ENCODE measurements at places on chromosomes 7 and 10.
A peak's percentile ranks its signal among the peaks of the same experiment; 100 is the strongest.

DNA sequence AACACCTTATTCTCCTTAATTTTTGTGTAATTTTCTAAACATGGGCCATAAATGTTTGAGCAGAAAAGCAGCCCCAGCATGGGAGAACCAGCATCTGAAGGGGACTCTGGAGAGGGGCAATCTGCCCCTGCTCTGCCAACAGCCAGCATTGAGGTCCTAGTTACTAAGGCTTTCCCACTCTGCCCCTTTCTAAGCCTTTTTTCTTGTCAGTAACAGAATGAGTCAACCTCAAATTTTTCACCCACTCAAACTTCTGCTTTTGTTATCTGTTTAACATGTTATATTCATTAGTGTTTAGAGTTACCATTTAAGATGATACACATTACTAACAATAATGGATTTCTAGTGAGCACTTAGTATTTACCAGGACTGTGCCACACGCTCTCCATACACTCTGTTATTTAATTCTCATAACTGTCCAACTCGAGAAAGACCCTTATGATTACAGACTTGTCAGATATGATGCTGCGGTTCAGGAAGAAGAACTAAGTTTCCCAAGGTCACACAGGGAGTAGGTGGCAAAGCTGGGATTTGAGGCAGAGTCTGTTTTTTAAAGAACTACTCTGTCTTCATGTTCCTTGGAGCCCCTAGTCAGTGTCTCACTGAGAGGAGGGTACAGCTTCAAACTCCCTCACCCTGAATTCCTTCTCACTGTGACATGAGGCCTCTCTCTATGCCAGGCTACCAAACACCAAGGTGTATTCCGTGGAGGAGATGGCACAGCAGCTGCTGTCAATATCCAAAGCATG is 19.9 kb upstream of the GPAM start:
- no peak for DNase-seq

GRCh38 chr10:10903620-10904019 is 114.1 kb upstream of the CELF2 start:
- DNase-seq, result no peak

- no peak for DNase-seq
Measured at GRCh38 chr10:78802431-78802830, 266.3 kb upstream of the ZMIZ1 start.

DNA sequence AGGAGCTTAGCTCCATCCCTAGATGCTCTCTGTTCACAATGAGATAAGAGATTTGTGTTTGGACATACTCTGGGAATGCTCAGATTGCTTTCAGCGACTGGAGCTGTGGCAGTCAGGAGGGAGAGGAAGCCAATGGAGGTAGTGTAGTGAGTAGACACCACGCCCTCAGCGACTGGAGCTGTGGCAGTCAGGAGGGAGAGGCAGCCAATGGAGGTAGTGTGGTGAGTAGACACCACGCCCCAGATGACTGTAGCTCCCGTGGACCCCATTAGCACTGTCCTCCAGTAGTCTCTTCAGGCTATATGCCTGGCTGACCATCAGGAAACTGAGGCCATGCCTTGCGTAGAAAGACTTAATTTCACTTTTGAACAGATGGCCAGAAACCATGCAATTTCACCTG is 1033.8 kb downstream of the NRG3 start:
- no peak for DNase-seq

DNA sequence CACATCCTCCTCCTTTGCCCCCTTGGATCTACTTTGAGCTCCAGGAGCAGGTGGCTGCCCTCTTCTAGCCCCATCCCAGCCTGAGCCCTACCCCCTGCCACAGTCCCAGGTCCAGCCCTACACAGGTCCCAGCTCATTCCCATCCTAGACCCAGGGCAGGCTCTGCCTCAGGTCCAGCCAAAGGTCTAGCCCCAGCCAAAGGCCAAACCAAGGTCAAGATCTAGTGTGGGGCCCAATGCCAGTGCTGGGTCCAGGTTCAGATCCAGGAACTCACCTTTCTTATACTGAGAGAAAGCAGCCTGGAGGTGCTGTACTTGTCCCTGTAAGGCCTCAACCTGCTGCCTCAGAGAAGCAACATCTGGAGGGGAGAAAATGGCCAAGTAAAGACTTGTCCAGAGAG is 8.5 kb downstream of the SFTPD start:
- no peak for DNase-seq

DNA sequence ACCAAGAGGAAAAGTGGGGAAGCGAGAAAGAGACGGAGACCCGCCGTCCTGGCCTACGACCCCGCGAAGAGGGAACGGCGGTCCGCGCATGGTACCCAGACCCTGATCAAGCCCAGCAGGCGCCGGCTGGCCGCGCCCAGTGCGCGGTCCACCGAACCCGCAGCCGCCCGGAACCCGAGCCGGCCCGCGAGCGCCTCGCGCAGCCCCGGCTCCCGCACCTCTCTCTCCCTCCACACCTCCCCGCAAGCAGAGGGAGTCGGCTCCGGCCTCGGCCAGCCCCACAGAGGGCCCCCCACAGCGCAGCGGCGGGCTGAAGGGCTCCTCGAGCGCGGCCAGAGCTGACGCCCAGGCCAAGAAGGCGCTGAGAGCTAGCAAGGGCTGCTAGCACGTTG is 164.7 kb downstream of the AGMO start:
- DNase-seq, result no peak

- DNase-seq, result no peak
Measured at GRCh38 chr7:43152696-43153095, 40.2 kb downstream of the HECW1 start.

- no peak for DNase-seq
Measured at GRCh38 chr10:91590904-91591796, 41.7 kb downstream of the PPP1R3C start.

DNA sequence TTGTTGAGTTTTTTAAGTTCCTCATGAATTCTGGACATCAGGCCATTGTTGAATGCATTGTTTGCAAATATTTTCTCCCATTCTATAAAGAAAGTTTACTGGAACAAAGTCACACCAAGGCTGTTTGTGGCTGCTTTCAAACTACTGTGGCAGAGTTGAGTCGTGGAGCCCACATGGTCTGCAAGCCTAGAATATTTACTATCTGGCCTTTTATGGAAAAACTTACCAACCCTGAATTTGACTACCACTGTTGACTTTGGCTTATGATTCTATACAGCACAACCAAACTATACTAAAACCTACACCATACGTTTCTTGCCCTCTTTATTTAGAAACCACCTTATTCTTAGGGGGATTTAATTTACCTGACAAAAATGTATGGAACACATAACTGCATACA is 239.1 kb downstream of the KCNMA1 start:
- no peak for DNase-seq

GRCh38 chr7:79980376-79980775 is 154.3 kb upstream of the GNAI1 start:
- DNase-seq, result no peak

- DNase-seq, result no peak
Measured at GRCh38 chr7:142916508-142916907, 17.0 kb downstream of the TRPV5 start.

DNA sequence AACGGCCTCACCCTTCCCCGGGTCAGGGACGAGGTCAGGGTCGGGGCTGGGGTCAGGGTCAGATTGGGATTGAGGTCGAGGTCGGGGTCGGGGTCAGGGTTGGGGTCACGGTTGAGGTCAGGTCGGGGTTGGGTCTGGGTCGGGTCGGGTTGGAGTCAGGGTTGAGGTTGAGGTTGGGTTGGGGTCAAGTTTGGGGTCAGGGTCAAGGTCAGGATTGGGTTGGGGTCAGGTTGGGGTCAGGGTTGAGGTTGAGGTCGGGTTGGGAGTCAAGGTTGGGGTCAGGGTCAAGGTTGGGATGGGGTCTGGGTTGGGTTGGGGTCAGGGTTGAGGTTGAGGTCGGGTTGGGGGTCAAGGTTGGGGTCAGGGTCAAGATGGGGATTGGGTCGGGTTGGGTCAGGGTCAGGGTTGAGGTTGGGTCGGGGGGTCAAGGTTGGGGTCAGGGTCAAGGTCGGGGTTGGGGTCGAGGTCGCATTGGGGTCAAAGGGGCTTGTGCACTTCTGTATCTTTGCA is 131.4 kb downstream of the VIPR2 start:
- no peak for DNase-seq

DNA sequence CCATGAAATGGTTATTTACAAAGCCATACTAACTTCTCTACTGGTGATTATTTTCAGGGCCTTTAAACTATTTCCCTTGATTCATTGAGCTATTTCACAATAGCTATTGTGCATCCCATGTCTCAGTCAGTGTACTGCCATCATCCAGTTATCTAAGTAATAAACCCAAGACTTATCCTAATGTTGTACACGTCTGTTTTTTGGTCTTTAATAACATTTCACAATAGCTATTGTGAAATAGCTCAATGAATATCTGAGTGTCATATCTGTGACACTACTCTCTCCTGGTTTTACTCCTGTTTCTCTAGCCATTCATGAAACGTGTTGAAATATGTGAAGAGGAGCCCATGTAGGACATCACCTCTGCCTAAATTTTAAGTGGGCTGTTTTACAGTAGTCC is 36.5 kb upstream of the TMEM140 start:
- DNase-seq, result no peak

DNA sequence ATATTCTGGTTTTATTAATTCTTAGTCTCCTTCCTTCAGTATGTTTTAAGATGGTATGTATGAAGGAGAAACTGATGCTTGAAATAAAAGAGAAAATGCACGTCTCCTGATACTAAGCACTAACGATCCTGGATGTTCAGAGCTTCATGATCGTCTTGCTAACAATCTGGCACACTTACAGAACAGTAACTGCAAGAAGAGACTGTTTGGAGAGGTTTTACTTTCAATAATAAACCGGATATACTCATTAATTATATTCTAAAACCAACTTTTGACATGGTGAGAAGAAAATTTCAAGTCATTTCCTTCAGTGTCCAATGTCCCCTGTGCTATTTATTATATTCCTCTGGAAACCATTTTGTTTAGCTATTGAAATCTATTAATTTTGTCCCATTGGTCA is 251.0 kb downstream of the NXPH1 start:
- DNase-seq, result no peak

GRCh38 chr10:60606343-60607080 is 171.8 kb upstream of the CDK1 start:
- no peak for DNase-seq

DNA sequence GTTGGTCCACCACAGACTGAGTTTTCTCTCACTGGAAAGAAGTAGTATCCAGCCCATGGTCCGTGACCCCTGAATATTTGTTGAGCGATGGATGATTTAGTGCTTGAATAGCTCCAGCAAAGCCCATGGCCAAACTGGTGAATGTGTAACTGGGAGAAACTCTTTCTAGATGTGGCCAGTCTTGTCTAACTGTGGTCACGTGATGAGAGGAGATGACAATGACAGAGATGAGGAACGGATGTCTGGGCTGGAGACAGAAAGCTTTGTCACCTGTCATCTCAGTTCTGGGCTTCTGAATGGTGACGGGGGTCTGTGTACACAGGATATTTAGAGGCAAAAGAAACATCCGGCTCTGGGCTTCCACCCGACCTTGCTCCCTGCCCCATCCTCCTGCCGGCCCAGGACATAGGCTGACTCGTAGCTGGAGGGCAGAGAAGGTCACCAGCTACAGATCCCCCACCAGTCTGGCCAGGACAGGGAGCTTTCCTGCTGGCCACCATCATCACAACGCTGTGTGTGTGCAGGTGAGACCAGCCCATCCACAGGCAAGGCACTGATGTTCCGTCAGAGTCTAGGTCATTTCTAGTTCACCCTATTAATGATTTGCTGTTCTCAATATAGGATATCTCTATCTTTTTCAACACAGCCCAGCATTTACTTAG is 152.5 kb upstream of the TNS3 start:
- DNase-seq, result no peak

DNA sequence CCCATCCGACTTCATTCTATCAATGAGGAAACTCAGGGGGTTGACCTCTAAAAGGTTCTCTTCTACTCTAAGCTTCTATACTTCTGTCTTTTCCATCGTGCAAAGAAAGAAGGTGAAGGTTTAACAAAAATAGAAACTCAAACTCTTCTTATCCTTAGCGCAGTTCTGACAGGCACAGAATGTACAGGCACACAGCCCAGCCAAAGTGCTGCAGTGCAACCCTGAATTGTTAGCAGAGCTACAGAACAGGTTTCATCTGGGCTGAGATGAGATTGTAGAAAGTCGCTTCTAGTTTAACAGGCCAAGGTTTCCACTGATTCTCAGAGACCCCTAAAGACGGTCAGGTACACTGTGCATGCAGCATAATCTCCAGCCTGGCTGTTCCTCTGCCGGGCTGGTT is 79.3 kb upstream of the AFAP1L2 start:
- DNase-seq, result no peak

- no peak for DNase-seq
Measured at GRCh38 chr10:510415-510881, 179.0 kb downstream of the DIP2C start.

DNA sequence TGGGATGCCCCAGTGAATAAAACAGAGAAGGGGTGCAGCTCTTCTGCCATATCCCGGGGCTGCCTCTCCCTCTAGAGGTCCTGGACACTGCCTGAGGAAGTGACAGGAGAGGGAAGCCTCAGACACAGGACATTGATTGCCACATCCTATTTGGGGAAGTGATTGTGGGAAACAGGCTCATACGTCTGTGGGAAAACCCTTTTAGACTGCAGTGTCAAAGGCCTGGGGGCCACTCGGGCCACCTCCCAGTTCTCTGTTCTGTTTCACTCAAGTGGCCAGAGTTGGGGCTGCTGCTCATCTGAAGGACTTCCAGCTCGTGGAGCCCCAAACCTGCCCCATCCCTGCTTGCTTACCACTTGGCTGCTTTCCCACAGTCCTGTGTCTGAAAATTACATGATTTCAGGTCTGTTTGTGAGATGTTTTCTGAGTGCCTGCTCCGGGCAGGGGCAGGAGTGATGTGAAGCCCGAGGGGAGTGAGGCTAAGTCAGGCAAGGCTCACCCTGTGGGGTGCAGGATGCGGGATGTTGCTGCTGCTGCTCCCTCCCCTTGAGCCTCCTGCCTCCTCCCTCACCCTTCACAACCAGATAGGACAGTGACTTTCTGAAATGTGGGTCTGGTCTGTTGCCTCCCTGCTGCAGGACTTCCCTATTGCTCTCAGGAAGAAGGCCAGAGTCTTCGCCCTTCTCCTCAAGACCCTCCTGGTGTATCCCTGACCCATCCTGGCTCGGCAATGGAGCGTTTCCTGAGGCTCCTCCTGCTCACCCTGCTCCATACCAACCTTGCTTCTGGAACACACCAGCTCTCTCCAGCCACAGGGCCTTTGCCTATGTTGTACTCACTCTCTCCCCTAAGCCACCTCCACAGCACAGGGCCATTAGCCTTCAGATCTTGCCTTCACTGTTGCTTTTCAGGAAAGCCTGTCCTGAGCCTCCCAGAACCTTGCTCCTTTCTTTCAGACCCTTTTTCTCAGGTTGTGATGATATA is 58.4 kb downstream of the NEURL1 start:
- no peak for DNase-seq

- DNase-seq, result no peak
Measured at GRCh38 chr7:101591504-101591903, 37.6 kb downstream of the MYL10 start.

- DNase-seq, result peak; percentile 68
Measured at GRCh38 chr7:120987683-120988590, 574 bp upstream of the CPED1 start.

DNA sequence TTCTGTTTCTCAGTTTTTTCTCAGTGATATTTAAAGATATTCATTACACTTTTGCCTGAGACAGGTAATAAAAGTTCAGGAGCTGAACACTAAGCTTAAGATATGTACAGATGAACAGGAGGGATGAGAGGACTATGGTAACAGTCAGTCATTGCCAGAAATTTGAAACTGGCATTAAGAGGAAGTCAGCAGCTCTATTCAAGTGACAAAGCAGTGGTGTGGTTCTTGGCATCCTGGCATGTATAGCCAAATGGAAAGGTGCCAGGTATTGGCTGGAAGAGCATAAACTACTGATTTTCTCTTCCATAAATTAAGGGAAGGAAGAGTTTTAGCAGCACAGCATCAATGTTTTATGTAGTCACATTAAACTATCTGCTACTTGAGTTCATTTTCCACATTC is 22.7 kb downstream of the HOXA1 start:
- no peak for DNase-seq

Measured in effector memory CD4-positive, alpha-beta T cell (primary cell).